ENCODE measurements at places on chromosomes 6 and 20.

- peak; percentile 52 for DNase-seq
Measured at GRCh38 chr6:33702345-33702977, 9.0 kb downstream of the UQCC2 start.

- DNase-seq = no peak
Measured at GRCh38 chr6:41232667-41233066, 4.5 kb downstream of the TREML4 start.

DNA sequence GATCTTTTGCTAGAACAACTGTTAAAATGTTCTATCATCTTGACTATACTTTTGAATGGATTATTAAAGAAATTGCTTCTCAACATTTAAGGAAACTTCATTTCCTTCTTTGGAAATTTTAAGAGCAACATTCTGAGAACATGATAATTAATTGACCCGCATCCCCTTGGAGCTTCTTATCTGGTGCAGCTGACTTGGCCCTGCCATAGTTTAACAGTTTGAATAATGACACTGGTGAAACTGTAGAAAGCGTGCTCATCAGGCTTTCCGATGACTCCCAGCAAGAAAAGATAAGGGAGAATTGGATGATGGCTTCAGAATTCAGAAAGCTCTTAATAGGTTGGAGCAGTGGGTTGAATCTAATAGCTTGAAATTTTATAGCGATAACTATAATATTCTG is 38.1 kb downstream of the SNX9 start:
- DNase-seq = no peak

DNA sequence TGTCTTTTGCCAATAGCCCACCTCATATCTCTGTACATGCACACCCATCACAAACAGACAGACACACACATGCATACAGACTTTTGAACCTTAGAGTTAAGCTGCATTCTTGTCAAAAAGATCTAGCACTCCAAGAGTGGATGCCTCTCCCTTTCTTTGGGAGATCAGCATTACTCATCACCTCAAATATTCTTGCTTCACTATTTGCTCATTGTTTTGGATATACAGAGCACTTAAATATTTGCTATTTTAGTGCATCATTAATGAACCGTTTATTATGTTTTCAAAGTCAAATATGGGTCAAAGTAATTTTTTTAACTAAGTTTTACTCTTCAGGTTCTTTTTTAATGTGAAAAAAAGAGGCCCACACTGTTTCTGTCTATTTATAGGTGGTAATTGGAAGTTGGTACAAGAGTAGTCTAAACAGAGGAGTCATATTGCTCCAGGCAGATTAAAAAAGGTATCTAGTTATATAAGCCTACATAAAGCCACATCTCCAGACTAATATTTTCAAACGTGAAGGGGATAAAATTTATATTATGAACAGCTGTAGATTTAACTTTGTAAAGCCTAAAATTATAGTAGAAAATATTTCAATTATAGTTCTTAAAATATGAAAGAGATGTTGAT is 102.6 kb downstream of the FLRT3 start:
- DNase-seq = peak; percentile 13

- no peak for DNase-seq
Measured at GRCh38 chr6:47245745-47246371, 63.8 kb downstream of the TNFRSF21 start.

- no peak for DNase-seq
Measured at GRCh38 chr6:20433321-20433720, 31.6 kb downstream of the E2F3 start.

DNA sequence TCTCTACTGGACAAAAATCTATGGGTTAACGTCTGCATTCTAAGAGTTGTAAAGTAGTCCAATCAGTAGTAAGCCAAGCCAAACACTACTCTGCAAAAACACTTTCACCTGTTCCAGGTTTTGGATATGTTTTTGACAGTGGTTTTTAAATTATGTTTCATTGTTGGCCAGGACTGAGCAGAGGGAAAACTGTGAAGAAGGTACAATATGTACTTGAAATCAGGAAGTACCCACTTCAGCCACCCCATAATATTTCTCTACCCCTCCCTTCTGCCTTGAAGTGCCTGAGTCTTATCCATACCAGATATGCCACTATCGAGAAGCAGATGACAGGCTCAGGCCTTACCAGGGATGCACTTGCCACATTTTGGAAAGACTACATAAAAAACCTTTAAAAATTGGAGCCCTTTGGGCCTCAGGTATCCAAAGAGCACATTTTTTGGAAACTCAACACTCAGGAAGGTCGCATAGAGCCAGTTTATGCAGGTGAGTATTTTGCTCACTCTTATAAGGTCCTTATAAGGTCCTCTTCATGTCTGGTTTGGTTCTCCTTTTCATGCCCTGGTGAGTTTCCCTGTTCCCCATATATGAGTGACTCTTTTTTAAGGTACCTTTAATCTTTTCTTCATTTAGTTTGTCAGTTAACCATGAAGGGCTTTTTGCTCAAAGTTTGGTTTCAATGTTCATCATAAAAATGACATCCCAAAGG is 859.3 kb upstream of the FLRT3 start:
- DNase-seq = no peak

DNA sequence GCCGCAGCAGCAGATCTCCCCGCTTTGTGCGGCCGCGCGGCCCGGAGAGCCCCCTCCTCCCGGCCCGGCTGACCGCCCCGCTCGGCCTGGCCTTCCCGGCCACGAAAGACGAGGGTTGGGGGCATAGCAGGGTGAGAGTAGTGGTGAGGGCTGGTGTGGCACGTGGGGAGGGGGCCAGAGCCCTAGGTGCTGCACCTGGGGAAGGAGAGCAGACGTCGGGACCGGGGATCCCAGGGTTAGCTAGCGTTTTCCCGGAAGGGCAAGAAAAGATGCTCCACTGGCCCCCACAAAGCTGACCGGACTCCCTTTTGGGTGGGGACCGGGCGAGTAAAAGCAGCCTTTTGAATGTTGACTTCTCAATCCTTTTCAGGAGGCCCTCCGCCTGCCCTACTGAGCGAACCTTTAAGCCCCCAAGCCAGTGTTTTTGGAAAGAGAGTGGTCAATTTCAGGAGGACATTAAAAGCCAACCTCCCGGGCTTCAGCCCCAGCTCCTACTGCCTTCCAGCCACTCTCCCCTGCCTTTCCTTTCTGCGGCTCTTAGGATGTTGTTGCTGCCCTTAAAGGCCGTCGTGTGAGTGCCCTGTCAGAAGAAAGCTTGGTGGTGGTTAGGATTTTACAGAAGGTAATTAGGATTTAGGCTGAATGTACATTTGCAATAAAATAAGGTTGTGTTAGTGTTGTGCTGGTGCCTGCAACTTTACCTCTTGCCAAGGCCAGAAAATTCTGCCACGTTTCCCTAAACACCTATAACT is 648 bp upstream of the BACH2 start:
- DNase-seq = no peak

DNA sequence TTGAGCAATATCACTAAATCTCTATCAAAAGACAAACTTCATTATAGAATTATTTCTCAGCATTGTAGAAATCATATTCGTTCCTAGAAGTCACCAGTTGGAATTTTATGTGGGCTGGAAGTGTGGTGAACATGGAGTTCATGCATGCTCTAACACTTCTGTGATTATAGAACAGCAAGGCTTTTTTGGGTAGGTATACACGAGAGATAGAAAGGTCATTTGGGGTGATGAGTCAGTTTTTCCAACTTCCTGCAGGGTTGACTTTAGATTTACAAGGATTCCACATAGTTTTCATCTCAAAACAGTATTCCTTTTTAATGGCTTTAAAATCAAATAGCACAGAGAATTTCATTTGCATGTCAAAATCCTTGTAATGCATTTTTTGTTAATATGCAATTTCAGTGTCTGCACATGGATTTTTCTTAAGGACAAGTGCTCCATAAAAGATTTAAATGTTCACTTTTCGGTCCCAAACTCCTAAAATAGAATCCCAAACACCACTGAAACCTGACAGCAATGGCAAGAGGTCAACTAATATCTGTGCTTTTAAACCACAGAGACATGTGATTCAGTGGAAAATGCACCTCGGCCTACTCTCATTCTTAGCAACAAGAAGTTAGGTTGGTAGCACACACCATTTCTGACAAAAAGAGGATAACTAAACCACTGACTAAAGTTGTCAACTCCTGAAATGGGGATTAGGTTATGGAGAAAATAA is 211.0 kb downstream of the MOXD1 start:
- DNase-seq = peak; percentile 25

DNA sequence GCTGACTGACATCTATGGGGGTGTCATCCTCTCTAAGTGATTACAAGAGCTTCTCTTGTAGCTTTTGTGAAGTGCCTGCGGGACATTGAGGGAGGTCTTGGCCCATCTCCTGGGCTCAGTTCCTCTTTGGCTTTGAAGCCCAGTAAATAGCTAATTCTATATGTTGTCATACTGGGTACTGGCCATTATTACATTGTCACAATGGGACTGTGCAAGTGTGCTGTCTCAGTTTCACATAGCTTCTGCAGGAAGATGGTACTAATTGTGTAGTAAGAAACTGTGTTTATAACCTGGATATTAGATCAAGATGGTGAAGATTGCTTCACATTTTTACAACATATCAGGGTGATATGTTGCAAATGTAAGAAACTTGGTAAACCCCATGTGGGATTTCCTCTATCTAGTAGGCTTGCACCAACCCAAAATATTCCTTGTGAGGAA is 19.9 kb downstream of the SPINT3 start:
- no peak for DNase-seq

DNA sequence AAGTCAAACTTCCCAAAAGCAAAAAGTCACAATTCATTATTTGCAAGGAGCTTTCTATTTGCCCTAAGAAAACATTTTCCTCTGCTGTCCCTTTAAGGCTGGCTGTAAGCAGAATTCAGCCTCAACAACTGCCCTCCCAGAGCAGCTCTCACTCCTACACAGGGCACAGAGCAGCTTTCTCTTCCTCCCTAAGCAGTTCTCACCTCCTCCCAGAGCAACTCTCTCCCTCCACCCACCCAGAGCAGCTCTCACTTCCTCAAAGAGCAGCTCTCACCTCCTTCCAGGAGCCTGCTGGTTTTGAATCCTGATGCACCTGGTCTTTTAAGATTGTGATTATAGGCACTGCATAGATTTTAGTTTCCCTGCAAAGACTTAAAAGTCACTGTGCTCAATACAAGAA is 120.6 kb upstream of the TMEM181 start:
- DNase-seq = no peak

DNA sequence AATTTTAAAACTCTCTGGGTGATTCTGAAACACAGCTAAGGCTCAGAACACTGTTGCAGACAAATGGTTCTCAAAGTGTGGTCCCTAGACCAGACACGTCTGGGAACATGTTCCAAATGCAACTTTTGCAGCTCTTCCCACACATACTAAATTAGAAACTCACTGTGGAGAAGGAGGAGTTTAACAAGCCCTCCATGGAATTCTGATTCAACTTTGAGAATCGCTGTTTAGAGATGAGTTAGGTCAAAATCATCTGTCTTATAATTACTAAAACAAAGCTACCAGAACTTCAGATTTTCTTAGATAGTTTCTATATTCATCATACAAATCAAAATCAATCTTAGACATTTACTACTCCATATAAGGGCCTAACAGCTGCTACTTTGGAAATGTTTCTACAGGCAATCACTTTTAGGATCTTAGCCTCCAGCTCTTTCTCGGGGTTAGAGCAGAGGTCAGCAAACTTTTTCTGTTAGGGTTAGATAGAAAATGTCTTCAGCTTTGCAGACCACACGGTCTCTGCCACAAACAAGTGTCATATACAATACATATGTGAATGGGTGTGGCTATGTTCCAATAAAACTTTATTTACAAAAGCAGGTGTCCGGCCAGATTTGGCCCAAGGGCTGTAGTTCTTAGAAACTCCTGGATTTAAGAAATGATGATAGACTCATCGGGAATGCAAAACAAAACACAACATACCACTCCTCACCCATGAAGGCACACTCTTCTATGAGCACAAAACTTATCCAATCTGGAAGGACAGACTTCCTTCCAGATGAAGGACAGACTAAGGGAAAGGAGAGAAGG is 50.0 kb upstream of the ARHGAP18 start:
- no peak for DNase-seq

DNA sequence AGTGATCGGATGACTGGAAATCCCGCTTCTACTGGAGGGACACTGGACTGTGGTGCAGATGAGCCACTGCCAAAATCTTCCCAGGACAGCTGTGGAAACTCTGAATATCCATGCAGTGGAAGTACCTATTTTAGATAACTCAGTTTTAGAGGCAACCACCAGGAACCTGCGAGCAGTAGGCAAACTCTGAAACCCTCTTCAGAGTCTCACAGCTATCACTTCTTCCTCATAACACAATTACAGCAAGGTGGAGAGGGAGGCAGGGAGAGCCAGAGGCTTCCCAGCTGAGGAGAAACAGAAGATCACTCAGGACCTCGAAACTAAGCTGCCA is 322.8 kb upstream of the NT5E start:
- DNase-seq = no peak

DNA sequence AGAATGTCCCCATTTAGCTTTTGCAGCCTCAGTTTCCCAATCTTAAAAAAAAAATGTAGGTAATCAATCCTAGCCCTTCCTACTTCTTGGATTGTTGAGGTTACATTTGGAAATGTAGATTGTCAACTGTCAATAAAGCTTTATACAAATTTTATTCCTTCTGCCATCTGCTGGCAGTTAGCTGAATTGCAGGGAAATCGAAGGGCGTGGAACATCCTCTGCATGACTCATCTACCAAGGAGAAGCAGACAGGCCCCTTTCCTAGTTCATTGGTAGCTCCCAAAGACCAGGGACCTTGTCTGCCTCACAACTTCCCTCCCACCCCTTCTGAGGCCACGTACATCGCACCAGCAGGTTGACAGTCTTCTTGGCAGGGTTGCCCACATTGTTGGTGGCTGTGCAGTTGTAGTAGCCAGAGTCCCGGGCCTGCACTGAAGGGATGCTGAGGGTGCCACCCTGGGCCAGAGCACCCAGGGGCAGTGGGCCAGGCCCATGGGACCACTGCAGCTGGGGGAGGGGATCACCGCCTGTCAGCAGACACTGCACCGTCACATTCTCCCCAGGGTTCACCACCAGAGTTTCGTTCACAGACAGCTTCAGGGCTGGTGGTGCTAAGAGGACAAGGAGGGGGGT is 43.6 kb downstream of the MDGA1 start:
- no peak for DNase-seq

DNA sequence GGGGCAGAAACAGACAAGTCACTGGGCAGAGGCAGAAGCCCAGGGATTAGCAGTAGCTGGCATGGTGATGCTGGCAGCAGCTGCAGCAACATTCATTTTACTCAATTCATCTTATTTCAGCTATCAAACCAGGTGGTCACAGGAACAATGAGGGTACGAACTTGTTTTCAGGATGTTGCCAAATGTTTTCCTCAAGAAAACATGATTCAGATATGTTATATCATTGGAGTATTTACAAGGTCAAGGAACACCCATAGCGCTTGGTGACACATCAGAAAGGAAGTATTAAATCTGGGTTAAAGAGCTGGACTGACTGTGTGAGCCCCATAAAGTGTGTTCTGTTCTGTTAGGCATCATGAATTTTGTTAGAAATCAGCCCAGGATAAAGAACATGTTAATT is 456.9 kb upstream of the ID4 start:
- no peak for DNase-seq

- DNase-seq = no peak
Measured at GRCh38 chr6:12010635-12011275, 1.4 kb upstream of the HIVEP1 start.

GRCh38 chr6:43846556-43846955 is 76.5 kb downstream of the VEGFA start:
- DNase-seq = no peak
